ENCODE measurements at places on chromosomes 13 and 19.

GRCh38 chr19:52214241-52214640 lies 24.4 kb downstream of the PPP2R1A start:
- DNase-seq, result no peak

- no peak for DNase-seq
Observed at GRCh38 chr13:34411177-34411576, 530.9 kb upstream of the NBEA start.

DNA sequence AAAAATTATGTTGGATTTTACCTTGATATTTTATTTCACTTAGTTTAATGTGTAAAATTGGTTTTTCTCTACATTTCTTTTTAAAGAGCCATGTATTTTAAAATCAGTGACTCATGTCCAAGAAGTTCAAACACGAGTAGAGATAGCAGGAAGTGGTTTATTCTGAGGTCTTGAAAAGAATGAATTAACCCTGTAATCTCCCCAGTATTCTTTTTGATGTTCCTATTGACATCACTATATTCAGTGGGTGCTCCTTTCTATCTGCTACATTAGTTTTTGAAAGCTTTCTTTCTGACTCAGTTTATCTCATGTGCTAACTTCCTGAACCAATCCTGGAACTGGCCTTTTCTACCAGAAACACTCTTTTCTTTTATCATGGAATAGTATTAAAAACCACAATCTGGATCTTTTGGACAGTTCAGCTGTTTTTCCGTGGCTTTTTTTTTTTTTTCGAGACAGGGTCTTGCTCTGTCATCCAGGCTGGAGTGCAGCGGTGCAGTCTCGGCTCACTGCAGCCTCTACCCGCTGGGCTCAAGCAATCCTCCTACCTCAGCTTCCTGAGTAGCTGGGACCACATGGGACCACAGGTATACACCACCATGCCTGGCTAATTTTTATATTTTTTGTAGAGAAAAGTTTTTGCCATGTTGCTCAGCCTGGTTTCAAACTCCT lies 114.9 kb downstream of the PCCA start:
- peak; percentile 75 for DNase-seq

GRCh38 chr13:87792878-87793277 lies 121.7 kb downstream of the SLITRK5 start:
- DNase-seq, result no peak

- peak; percentile 33 for DNase-seq
Observed at GRCh38 chr19:10173527-10173926, 21.2 kb downstream of the DNMT1 start.

DNA sequence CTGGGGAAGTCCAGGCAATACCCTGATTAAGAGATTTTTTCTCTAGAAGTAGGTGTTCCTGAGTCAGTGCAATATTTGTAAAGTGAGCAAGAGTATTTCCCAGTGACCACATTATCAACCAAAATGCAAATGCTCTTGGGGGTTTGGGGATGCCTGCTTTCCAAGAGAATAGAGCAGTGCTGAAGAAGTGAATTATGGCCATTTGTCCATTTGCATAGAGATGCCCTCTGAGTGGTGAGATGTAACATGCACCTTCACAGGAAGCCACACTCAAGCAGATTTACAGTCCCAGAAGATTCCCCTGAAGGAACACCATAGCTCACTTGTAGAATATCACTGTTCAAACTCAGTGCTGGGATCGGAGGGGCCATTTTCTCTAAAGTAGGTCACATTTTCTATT lies 71.8 kb downstream of the TNFSF11 start:
- DNase-seq, result no peak

GRCh38 chr19:41288673-41289530 lies 21.1 kb upstream of the CCDC97 start:
- no peak for DNase-seq

GRCh38 chr13:113665597-113666328 lies 1.3 kb upstream of the GRK1 start:
- no peak for DNase-seq

GRCh38 chr13:95471960-95472359 lies 80.6 kb upstream of the CLDN10 start:
- DNase-seq, result no peak

Data from fibroblast of skin of right quadriceps (primary cell).